ENCODE measurements at places on chromosomes 2 and 18.

- no peak for DNase-seq
Measured at GRCh38 chr2:174614261-174614660, 16.7 kb upstream of the WIPF1 start.

- no peak for DNase-seq
Measured at GRCh38 chr2:10452956-10453904, 5.1 kb upstream of the ODC1 start.

DNA sequence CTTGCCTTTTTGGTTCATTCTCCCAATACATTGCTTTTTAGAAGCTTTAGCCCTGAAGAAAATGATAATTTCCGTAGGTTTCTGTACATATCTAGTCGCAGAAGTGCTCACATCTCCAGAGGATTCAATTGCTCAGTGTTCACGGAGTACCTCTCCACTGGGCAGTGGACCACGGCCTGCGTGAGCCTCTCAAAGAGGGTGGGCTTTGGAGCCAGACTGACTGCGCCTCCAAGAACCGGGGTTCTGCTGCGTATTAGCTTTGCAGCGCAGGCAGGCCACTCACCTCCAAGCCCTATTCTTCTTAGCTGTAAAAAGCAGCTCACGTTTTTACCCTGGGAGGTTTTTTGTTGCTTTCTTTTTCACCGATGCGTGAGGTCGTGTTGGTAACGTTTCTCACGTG is 35.4 kb downstream of the NTSR2 start:
- no peak for DNase-seq

GRCh38 chr2:129929321-129930290 is 49.9 kb upstream of the RAB6C start:
- DNase-seq, result no peak

GRCh38 chr2:233329489-233330135 is 22.0 kb downstream of the SAG start:
- peak; percentile 93 for DNase-seq

- no peak for DNase-seq
Measured at GRCh38 chr2:168613551-168613950, 157.5 kb downstream of the CERS6 start.

- peak; percentile 54 for DNase-seq
Measured at GRCh38 chr2:43941359-43941758, 54.4 kb downstream of the LRPPRC start.

DNA sequence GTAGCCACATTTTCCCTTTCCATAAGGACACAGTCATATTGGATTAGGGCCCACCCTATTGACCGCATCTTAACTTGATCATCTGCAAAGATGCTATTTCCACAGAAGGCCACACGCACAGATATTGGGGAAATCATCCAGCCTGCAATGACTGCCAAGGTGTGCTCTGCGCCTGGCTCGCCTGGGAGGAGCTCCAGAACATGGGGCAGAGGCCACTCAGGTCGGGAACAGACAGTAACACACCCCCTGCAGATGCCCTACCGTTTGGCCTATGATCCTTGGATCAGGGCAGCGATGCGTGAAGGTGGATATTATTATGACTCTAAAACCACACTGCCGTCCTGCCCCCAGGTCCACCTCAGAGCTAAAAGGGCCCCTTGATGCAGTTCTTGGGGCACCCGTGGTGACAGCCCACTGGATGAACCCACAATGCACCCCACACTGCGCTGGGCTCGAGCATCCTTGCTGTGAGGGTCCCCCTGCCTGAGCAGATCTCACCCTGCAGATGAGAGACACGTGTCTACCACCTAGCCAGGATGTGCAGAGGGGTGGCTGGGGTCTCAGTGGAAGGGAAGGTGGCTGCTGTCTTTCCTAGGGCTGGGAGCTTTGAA is 72.9 kb upstream of the ZNF516 start:
- no peak for DNase-seq

- DNase-seq, result peak; percentile 61
Measured at GRCh38 chr2:24083567-24084385, 858 bp downstream of the TP53I3 start.

- no peak for DNase-seq
Measured at GRCh38 chr2:164887434-164888144, 46.0 kb upstream of the COBLL1 start.

DNA sequence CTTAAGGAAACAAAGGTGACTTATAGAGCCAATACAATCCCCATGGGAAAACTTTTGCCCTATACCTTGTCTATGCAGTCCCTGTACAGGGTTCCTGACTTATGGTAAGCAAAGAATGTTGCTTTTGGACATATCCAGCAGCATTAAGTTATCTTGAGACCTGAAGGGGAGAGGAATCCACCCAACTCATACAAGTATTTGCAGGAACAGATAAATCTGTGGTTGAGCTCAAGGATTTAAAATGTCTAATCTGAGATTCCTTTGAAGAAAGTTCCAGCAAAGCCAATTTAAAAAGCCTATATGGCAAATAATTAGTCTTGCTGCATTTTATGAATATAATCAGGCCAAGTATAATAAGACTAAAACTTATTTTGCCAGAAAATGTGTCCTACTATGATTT is 739.5 kb upstream of the CDH2 start:
- DNase-seq, result no peak

DNA sequence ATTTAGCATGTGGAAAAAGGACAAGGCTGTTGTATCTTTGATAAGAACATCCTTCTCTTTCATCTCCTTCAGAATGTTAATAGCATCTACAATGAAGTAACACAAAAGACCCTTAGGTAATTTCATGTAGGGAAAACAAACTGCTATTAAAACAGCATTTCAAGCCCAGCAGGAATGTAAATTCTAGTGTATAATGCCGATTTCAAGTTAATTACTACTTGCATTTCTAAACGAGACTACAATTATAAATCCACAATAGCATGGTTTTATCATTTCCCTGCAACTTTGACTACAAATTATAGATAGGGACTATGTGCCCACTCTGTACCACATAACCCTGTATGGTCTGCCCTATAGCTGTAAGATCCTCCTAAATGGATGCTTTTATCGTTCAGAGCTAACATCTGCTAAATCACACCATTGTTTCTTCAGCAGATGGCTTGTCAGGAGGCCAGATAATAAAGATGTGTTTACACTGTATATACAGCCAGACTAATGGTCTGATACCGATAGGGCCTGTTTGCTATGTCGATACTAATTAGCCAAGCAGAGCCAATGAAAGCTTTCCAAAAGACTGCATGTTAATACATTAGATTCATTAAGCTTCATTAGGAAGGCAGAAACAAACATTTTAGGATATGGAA is 51.9 kb downstream of the LRPPRC start:
- DNase-seq, result no peak

GRCh38 chr2:147479358-147479757 is 365.5 kb upstream of the ACVR2A start:
- DNase-seq, result no peak

DNA sequence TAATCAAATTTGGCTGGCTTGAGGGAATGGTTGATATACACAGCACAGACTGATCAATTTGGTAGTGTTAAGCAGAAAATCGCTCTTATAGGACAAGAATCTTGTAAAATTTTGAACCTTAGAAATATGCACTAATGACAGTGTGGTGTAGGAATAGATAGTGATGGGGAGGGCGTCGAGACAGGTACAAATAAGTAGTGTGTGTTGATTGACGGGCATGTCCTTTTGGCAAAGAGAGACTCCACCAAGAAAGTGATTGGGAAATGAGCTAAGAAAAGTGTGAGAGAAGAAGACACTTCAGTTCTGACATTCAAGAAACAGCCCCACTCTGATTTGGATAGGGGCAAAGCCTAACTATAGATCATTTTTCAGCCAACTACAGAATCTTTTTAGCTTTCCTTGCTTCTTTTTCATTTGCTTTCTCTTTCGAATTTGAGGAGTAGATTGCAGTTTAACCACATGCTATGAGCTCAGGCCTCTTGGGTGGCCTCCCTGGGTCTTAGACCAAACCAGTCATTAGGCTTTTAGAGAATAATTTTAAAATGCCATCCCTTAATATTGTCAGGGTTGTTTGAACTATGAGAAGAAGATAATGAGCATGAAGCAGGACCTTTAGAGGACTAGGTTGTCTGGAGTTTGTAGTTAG is 127.1 kb downstream of the CERS6 start:
- DNase-seq, result no peak

DNA sequence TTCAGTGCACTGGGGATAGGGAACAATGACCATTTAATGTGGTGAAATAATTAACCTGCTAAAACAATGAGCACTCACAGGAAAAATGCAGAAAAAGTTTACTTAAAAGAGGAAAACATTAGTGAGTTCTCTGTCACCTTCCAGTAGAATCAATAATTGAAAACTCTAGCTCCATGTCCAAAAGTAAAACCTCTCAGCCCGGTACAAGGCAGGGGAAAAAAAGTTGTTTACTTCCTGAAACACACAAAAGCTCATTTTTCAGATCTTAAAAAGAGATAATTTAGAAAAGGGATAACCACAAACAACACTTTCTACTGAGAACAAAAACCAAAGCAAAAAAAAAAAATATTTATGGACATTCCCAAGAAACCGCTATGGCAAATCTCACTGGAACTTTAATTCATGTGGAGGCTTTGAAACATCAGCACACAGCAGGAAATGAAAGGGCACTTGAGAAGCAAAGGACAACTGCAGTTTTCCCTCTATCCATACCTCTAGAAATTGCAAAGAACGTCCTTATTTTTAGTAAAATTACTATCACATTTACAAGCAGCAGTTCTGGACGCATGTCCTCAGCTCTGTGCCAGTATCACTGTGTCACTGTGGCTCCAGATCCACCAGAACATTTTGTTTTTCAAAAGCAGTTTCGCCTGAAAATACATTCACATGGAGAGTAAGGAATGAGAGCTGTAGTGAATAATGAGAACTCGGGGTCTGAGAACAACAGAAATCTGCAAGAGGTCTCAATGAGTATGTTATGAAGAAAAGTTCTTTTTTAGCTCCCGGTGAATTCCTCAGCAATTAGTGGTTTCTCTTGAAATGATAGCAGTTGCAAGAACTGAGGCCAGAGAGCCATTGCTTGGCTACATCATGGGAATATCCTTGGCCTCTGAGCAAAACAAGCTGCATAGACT is 44.7 kb upstream of the DNAH7 start:
- no peak for DNase-seq

DNA sequence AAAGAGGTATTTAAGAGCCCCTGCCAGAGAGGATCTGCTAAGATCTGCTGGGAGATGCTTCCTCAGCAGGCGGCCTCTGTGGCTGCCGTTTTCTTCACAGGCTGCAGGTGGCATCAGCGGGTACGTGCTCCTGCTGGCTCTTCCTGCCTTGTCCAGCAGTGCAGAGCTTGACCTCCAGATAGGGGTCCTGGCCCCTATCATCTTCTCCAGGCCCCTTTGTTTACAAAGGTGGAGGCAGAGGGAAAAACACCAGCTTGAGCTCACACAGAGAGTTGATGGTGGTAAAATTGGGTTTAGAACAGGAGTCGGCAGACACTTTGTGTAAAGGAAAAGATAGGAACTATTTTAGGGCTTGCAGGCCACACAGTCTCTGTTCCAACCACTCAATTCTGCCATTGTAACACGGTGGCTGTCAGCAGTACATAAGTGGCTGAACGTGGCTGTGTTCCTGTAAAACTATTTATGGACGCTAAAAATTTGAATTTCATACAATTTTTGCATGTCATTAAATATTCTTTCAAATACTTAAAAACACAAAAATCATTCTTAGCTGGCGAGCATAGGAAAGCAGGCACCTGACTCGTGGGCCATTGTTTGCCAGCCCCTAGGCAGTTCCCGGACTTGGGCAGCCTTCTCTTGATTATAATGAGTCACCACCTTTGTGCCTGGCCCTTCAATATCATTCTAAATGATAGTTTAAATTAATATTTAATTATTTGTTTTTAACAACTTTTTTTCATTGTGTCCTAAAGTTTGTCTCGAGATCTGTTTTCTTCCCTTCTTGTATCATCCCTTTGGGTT is 98.2 kb upstream of the B3GNT7 start:
- DNase-seq, result peak; percentile 31

- no peak for DNase-seq
Measured at GRCh38 chr2:27427863-27428212, 593 bp upstream of the NRBP1 start.

DNA sequence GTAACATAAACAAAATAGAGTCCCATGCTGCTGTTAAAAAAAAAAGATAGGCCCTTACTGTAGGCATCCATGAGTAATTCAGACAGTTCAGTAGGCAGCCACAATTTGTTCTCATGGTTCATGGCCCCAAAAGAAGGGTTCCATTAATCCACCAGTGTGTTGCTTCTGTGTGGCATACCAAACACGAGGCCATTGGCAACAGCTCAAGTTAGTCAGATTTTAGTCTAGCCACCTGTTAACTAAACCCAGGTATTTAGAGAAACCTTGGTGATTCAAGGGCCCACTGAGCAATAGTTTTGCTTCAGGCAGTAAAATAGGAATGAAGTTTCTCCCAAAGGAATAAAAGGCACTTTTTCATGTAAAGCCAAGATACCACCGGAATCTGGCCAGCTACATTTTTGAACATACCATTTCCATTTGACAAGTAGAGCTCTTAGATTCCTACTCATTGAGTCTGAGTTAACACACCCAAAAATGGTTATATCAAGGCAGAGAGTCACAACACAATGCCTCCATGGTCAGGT is 80.1 kb upstream of the SRD5A2 start:
- no peak for DNase-seq

DNA sequence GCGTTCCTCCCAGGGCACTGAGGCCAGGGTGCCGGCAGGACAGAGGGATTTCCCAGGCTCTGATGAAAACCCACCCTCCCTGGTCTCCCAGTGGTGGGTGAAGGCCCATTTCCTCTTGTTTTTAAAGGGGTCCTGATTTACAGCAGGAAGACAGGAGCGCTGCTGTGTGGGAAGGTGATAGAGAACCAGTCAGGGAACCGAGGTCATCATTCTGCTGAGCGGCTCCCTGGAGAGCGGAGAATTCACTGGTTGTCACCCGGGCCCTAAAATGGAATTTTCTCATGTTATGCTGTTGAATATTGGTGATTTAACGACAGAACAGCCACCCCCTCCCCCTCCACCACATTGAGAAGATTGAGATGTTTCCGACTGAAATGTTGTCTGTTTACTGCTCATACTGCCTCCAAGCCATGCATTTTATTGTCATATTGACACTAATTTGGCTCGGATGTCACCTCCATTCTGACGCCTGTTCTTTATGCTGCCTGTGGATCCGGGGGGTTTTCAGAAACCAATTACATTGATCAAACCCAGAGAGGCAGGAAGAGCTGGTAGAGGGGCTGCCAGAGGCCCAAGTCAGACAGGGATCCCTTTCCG is 225.2 kb downstream of the GLI2 start:
- no peak for DNase-seq

- peak; percentile 42 for DNase-seq
Measured at GRCh38 chr2:27356056-27356381, 545 bp downstream of the GTF3C2 start.

GRCh38 chr2:228735697-228736096 is 535.4 kb downstream of the PID1 start:
- no peak for DNase-seq

DNA sequence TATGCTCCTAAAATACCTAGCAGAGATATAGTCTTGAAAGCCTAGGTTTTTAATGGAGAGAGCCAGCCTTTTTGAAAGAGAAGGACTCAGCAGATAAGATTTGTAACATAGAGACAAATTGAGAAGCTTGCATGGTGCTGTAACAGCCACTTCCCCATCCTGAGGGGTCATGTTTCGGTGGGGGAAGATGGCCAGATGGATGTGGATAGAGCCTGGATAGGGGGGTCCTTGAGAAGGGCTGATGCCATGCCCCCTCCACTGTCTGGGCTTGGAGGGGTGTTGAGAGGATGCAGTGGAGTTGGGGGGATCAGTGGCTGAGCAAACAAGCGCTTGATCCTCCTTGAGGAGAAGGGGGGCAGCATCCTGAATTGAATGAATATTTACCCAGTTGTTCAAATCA is 178.0 kb upstream of the HS6ST1 start:
- no peak for DNase-seq

GRCh38 chr2:232530626-232531260 is 4.8 kb downstream of the CHRND start:
- DNase-seq, result no peak

All from A673 (cell line).